ENCODE measurements at places on chromosomes 1 and 21. TPM values are rescaled to one million over a fixed set of nuclear protein-coding genes. Genes with fewer than 3 reads are reported as not detected.

DNA sequence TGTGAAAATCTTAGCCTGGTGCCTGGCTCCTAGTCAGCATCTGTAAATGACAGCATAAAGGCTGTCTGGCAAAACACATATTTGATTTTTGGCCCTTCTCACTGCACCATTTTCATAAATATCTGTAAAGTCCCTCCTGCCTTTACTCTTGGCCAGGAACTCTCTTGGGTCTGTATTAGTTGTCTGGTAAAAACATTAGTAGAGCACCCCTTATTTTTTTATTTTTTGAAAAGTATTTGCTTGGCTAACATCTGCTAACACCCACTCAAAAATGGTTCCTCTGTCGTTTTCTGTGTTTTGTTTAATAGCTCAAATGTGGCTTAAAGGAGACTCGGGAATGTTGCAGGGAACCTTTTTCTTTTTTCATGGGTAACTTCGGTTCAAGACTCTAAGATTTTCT is 293.4 kb downstream of the HMCN1 start:
- peaks cover 21% of the 10 kb centered on the region for H3K4me1 ChIP-seq
- no peak for DNase-seq
- H3K36me3 ChIP-seq: peaks cover 34% of the 10 kb centered on the region

GRCh38 chr1:176073524-176074157 is 133.4 kb downstream of the COP1 start:
- no peaks in the 10 kb centered on the region for H3K27me3 ChIP-seq
- no peak overlapping the region for H3K27ac ChIP-seq
- H3K4me1 ChIP-seq: peaks cover 3% of the 10 kb centered on the region
- no peak overlapping the region for H3K4me3 ChIP-seq
- peaks cover 24% of the 10 kb centered on the region for H3K36me3 ChIP-seq
- no peak for DNase-seq

DNA sequence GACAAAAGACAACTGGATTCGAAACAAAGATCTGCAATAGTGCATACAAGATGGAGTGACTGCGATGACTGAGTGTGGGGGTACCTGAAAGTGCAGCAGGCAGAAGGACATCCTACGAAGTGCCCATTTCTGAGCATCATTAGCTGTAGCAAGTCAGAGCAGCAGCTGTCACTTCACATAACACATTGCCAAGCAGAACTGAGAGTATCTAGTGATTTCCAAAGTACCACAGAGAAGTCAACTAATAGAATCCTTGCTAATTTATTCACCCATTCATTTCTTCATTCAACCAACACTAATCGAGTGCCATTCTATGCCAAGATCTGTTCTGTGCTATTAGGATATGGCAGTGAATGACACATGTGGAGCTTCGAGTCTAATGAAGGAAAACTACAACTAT is 31.6 kb upstream of the CAMSAP2 start:
- no peaks in the 10 kb centered on the region for H3K27me3 ChIP-seq
- no peaks in the 10 kb centered on the region for H3K36me3 ChIP-seq
- H3K4me1 ChIP-seq: no peaks in the 10 kb centered on the region
- no peak overlapping the region for H3K4me3 ChIP-seq
- no peak overlapping the region for H3K27ac ChIP-seq

- no peak overlapping the region for H3K27ac ChIP-seq
- no peak for DNase-seq
- H3K27me3 ChIP-seq: no peaks in the 10 kb centered on the region
- no peak overlapping the region for H3K4me3 ChIP-seq
Observed at GRCh38 chr1:94986783-94987182, 59.9 kb upstream of the CNN3 start.

DNA sequence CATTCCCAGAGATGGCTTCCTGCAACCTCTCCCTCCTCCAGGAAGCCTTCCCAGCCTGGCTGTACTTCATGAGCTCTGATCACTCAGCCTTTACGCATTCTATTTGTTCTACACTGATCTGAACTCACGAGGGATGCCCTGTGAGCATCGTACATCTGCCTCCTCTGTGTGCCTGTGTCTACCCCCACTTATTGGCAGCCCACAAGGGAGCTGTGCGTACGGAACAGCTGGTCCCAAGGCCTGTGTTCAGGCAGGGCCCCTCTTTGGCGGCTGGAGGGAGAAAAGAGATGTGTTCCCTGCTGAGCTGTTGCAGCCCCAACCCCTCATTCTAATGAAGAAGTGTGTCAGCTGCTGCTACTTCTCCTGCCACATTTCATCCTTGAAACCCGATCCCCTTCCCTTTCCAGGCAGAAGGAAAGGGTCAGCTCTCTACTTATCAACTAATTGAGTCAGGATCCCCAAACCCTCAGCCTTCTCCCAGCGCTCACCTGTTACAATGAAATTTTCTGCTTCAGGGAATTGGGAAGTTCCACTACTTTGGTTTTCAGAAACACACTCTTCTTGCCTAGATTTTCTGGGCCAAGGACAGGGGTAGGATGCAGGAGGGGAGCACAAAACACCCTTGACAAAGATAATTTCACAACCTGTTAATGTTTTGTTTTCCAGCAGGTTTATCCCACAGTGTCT is 3.2 kb downstream of the INKA2 start:
- H3K4me3 ChIP-seq: no peak overlapping the region
- H3K27ac ChIP-seq: no peak overlapping the region
- H3K4me1 ChIP-seq: peaks cover 11% of the 10 kb centered on the region
- no peaks in the 10 kb centered on the region for H3K27me3 ChIP-seq
- DNase-seq: no peak
- H3K36me3 ChIP-seq: no peaks in the 10 kb centered on the region

GRCh38 chr1:1001057-1001783 is 1.3 kb upstream of the HES4 start:
- no peak for DNase-seq
- peaks cover 4% of the 10 kb centered on the region for H3K36me3 ChIP-seq
- H3K4me3 ChIP-seq: peak overlapping the region; percentile 91

The GNG4 gene
- total RNA-seq: 0.19 TPM

The GBP4 gene
- not detected for total RNA-seq

The CHIT1 gene
- total RNA-seq: not detected

The GPX7 gene
- 83.8 TPM for total RNA-seq

The FAM72D gene
- 0.44 TPM for total RNA-seq
